CD4-positive, alpha-beta T cell treated with Interleukin-4 for 1 hour (primary cell): ENCODE measurements at places on chromosomes 4 and X.
A peak's percentile ranks its signal among the peaks of the same experiment; 100 is the strongest.

- no peak for DNase-seq
Measured at GRCh38 chr4:131499141-131499873, 1649.8 kb upstream of the PCDH10 start.

DNA sequence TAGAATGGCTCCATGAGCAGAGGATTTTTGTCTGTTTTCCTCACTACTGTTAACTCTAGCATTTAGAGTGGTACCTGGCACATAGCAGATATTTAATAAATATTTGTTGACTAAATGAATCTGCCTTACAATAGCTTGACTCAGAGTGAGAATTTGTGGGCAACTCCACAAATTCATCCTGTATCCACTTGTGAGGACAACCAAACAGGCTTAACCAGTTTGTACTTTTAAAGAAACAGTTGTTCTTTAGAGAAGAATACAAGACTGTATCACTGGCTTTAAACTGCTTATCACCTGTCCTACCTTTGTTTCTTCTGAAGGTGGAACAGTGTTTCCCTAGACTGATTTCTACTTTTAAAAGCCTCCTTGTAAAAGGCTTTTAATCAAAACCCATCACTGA lies 141.3 kb upstream of the SH3RF1 start:
- DNase-seq = no peak

GRCh38 chr4:87179751-87180150 lies 40.7 kb downstream of the KLHL8 start:
- no peak for DNase-seq

DNA sequence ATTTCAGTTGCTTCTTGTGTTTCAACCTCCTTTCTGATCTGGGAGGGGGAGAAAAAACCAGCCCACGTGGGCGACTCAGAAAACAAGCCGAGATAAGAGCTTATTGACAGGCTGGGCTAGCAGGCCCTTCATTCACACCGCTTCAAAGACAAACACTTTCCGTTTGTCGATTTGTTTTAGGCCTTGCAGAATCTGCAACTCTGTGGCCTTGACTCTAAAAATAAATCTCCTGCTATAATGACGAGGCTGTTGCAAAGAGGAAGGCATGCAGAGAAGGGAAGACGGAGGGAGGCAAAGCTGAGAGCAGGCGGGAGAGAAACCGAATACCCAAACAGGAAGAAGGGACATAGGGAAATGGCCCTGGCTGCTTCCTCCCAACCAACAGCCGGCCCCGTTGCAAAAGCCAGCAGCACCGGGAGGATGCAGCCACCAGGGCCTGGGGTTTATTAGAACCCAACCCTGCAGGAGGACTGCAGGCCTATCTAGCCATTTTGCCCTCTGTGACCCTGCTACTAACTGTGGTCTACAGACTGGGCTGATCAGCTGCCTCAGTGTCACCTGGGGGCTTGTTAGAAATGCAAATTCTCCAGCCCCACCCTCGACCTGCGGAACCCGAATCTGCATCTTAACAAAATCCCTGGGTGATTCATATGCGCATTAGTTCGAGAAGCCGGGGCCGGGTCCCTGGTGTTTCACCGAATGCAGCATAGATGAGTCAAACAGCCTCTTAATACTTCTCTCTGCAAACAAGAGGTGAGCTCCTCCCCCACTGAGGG lies 325.5 kb downstream of the BCOR start:
- DNase-seq = peak; percentile 44

DNA sequence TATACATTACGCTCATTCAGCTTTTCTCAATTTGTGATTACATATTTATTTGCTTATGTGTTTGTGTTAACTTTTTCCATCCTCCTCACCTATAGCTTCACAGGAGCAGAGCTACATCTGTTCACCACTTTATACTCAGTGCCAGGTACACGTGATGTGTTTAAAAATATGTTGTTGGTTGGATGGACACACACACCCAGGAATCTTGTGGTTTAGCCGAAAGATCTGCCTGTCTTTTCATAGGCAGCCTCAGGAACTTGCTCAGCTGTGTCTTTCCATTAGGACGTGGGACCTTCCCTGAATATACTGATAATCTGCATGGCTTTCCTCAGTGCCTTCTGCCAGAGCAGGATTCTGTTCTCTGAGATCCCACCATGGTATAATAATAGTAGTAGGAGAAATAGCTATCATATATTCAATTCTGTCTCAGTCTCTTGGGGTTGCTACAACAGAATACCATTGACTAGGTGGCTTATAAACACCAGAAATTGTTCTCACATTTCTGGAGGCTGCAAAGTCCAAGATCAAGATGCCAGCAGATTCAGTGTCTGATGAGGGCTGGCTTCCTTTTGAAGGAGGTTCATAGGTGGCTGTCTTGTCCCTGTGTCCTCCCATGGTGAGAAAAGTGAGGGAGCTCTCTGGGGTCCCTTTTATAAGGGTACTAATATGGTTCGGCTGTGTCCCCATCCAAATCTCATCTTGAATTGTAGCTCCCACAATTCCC lies 50.0 kb upstream of the SOD3 start:
- no peak for DNase-seq
